ENCODE measurements at places on chromosomes 12 and 14.

DNA sequence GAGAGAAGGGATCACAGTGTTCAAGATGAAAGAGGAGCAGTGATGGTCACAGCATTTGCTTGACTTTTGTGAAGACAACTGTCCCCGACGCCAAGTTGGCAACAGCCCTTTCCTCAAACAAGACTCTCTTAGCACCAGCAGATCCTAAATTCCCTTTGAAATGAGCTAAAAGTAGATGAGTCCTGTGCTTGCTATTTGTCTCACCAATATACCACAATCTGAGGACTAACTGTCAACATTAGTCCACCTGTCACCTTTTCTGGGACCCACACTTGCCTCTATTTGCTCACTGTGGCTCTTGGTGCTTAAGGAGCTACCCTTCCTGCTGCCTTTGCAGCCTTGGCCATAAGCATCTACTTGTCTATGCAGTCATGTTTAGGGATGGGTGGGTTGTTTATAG is 47.4 kb upstream of the COL2A1 start:
- DNase-seq, result no peak

- no peak for DNase-seq
These were observed 2.7 kb downstream of the C2CD5 start for GRCh38 chr12:22541496-22542155.

- no peak for DNase-seq
These were observed 1363.5 kb downstream of the AACS start for GRCh38 chr12:126428769-126429168.

- DNase-seq, result no peak
These were observed 29.4 kb upstream of the ESRRB start for GRCh38 chr14:76346391-76347160.

DNA sequence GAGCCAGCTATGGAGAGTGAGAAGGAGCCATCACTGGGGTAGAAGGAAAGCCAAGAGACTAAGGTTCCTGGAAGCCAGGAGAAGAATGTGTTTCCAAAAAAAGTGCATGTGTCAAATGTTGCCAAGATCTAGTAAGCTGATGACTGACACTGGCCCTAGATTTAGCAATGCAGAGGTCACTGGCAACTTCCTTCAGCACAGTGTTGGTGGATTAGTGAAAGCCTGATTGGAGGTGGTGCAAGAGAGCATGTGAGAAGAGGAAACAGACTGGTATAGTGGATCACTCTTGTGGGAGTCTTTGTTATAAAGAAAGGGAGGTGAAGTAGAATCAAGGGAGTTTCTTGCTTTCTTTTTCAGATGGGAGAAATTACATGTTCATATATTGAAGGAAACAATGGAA is 34.1 kb upstream of the CHGA start:
- no peak for DNase-seq

GRCh38 chr14:103856607-103857006 is 9.2 kb upstream of the PPP1R13B start:
- no peak for DNase-seq

DNA sequence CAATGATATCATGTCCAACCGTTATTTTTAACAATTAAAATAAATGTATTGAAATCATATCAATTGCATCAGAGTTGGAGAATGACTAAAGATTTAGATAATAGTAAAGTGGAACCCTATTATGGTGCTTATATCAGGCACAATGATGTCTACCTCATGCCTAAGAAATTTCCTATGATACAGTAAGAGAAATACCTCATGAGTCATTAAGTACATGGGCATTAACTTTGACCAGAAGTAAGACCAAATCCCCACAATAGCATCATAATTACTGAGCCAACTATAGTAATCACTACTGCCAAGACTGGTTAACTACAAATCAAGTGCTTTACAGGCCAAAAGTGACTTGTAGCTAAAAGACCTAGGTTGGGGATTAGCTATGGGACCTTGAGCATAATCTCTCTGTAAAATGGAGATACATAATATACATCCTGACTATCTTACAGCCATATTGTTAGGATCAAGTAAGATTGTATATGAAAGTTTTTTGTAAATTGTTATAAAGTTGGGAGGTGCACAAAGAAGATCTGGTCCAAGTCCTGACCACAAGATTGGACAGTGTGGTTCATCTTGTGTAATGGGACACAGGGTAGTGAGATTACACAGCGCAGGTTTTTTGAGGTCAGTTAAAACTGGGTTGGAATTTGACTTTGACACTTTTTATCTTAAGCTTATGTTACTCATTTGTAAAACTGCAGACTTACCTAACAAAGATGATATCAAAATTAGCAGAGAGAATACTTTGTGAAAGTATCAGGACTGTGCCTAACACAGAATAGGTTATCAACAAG is 60.5 kb downstream of the ERGIC2 start:
- DNase-seq, result no peak

GRCh38 chr12:51323317-51323960 is 535 bp downstream of the BIN2 start:
- DNase-seq, result no peak

GRCh38 chr12:2680676-2681039 is 114.1 kb upstream of the FKBP4 start:
- DNase-seq, result no peak

GRCh38 chr14:29043737-29044136 is 277.1 kb downstream of the FOXG1 start:
- no peak for DNase-seq

DNA sequence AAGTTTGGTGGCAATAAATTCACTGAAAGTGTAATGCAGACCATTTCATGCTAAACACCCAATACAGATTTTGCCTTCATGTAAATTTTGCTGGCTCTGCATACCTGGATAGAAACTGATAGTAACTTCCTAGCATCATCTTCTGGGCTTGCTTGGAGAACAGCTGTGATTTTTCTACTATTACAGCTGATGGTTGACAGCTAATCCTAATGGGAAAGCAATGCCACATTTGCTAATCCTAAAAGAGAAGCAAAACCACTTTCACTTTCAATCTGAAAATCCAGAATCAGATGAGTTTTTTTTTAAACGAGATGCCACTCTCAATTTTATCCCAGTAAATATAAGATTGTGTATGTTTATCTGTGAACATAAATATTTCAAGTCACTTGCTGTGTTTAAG is 1035.9 kb downstream of the TRHDE start:
- DNase-seq, result no peak
